GM12864 (cell line): ENCODE measurements at places on chromosomes 7 and 10.

DNA sequence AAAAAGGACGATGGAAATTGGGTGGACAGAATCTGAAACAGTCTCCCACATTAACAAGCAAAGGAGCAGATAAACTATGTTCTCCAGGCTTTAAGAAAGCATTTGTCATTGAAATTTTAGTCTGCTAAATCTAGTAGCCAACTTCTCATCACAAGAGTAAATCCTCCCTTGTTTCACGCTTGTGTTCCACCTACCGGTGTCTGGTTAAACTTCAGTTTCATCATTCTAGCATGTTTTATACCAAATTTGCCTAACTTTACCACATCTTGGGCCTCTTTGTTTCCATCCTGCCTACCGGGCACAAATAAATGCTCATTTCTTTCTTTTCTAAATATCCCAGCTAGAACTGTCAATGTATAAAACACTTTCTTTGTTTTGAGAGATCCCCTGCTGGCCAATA is 5.8 kb downstream of the LIPA start:
- DNase-seq, result peak; percentile 46

DNA sequence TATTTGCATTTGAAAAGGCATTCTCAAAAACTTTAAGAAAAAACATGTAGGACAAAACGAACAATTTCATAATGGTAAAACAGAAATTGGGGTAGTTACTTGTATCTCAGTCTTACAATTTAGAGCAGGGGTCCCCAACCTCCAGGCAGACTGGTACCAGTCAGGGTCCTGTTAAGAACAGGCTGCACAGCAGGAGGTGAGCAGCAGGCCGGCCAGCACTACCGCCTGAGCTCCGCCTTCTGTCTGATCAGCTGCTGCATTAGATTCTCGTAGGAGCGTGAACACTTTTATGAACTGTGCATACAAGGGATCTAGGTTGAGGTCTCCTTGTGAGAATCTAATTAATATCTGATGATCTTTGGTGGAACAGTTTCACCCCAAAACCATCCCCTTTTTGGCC is 77.3 kb downstream of the SEMA3A start:
- DNase-seq, result no peak

- no peak for DNase-seq
Observed at GRCh38 chr10:73911553-73912004, 647 bp downstream of the PLAU start.

- no peak for DNase-seq
Observed at GRCh38 chr7:108367946-108368345, 88.3 kb downstream of the NRCAM start.

GRCh38 chr7:27210441-27211083 is 10.7 kb upstream of the HOXA13 start:
- no peak for DNase-seq

- no peak for DNase-seq
Observed at GRCh38 chr10:59898125-59898835, 8.1 kb downstream of the CCDC6 start.

- DNase-seq, result no peak
Observed at GRCh38 chr10:72184156-72184555, 31.7 kb upstream of the ANAPC16 start.

DNA sequence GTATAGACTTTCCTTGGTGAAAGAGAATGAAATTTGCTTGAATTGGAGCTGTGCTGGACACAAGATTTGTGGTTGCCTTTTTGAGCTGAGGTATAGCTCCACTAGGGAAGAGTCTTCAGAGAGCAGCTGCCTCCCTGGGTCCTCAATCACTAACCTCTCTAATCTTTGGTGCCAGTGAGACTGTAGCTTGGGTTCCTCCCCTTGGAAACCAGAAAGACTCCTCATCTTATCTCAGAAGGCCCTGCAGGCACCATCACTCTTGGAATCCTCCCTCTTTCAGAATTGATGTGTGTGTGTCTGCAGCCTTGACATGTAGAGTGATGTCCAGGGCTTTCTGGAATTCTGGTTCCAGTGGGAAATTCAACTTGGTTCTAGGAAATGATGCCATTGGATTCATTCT is 426.5 kb downstream of the RPS24 start:
- DNase-seq, result no peak

- no peak for DNase-seq
Observed at GRCh38 chr7:922334-923107, 32.0 kb downstream of the ADAP1 start.

- no peak for DNase-seq
Observed at GRCh38 chr10:48803801-48804584, 119.3 kb downstream of the WDFY4 start.

DNA sequence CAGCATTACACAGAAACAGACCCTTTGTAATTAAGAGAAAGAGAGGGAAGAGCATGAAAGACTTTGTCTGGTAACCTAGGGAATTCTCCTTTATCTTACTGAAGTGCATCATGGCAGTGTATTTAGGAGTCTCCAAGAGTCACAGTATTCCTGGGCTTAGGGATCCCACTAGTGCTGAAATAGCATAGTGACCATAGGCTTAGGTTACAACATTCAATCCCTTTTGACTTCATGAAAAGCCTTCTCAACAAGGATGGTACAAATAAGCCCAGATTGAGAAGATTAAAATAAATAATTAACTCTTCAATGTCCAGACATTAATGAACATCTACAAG is 76.5 kb downstream of the SNX13 start:
- DNase-seq, result no peak

DNA sequence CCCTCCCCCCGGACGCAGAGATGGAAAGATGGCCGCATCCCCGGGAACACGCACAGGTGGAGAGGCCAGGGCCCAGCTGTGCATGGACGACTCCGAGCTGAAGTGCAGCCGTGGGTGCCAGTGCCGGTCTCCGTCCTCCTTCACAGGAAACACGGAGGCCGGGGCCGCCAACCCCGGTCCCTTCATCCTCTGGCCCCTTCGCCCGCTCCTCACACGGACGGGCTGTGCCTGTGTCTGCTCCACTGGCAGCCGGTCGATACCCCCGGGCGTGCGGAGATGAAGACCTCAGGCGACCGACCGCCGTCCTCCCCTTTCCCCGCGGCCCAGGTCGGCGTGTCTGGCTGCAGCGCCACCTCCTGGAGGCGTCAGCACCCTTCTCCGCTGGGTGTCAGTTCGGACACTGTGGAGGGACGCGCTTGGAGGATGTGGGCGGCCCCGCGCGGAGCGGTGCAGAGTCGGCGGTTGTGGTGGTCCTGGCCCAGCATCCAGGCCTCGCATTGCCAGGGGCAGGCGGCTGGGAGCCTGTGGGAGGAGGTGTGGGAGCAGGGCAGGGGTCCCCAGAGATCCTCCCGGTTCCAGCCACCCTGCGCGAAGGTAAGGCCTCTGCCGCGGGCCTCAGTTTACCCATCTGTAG is 9.9 kb downstream of the ZNF511 start:
- DNase-seq, result no peak

DNA sequence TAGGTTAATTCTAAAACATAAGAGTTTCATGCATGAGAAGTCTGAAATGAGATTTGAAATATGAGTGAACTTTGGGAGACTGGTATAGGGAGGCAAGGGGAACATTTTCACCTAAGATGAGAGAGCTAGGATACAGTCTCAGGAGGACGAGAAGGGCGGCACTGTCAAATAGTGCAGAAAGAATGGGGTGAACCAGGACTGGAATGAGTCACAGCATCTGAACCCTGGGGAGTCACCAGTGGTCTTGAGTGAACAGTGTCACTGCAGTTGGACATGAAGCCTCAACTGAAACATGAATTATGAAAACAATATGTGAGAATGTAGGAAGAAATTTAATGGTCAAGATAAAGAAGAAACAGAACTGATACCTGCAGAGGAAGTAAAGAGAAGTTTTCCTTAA is 33.8 kb downstream of the GNG11 start:
- DNase-seq, result no peak

DNA sequence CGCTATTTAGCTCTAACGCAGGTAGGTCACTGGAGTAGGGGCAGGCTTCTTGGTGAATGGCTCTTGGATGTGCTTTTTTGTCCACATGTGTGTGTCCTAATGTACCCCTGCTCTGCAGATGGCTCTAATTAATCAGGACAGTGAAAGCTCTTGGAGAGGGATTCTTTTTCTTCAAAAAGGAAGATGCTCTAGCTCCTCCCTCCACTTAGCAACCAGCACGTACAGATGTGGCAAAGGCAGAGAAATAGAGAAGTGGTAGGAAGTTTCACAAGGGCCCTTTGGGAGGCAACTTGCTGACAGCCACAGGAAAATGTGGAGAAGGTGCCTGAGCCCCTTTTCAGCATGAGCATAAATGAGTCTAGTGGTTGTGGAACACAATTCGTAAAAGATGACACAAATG is 221.7 kb downstream of the PLXNA4 start:
- no peak for DNase-seq

- DNase-seq, result no peak
Observed at GRCh38 chr10:43931308-43931930, 282.7 kb upstream of the ZNF32 start.

GRCh38 chr10:66257801-66258200 is 668.0 kb upstream of the LRRTM3 start:
- no peak for DNase-seq

GRCh38 chr7:80520199-80520598 is 8.3 kb upstream of the GNAT3 start:
- DNase-seq, result no peak

DNA sequence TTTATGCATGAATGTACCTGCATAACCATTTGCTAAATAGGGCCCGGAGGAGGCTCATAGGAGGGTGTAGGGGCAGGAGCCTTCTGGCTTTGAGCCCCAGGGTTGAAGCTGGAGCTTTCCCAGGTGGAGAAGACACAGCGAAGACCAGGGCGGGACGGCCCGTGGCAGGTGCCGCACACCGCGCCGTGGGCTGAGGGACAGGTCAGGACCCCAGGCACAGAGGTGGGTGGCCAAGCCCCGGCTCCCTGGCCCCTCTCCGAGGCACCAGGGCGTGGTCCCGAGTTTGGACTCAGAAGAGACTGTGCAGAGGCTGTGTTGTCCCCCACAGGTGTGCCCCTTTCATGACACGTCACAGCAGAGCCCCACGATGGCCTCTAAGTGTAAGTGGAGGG is 56.5 kb downstream of the PWWP2B start:
- no peak for DNase-seq

DNA sequence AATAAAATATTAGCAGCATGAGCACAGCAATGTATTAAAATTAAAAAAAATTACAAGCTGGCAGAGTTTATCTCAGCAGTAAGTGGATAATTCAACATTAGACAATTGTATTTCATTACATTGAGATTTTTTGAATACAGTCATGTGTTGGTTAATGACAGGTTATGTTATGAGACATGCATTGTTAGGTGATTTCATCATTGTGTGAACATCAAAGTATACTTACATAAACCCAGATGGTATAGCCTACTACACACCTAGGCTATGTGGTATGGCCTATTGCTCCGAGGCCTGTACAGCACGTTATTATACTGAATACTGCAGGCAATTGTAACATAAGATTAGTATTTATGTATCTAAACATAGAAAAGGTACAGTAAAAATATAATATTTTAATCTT is 29.7 kb downstream of the CCDC6 start:
- no peak for DNase-seq

GRCh38 chr7:143015084-143015483 is 11.8 kb downstream of the OR9A2 start:
- no peak for DNase-seq
